ENCODE measurements at places on chromosomes 7 and 10.
A peak's percentile ranks its signal among the peaks of the same experiment; 100 is the strongest.

- no peak for DNase-seq
These were observed 55.1 kb upstream of the SEMA3A start for GRCh38 chr7:84249656-84250055.

GRCh38 chr10:133162178-133162909 is 2.3 kb downstream of the KNDC1 start:
- DNase-seq = no peak

- DNase-seq = peak; percentile 33
These were observed 75.1 kb downstream of the ANKRD61 start for GRCh38 chr7:6106140-6106904.

DNA sequence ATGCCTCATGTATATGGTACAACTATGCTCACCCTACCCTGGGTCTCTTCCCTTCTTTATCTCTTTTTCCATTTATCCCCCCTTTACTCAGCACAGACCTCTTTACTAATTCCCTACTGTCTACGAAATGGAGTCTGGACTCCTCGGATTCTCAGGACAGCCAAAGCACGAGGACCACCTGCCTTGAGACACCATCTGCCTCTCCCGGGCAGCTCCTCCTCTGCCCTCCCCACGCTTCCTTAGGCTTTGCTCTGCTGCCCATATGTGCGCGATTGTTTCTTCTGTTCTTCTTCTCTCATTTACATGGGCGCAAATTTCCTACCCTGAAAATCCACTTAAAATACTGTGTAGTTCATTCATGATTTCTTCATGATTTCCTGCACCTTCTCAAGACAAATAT is 62.7 kb upstream of the STK17A start:
- DNase-seq = no peak

- no peak for DNase-seq
These were observed 110.4 kb downstream of the PON1 start for GRCh38 chr7:95213809-95214492.

DNA sequence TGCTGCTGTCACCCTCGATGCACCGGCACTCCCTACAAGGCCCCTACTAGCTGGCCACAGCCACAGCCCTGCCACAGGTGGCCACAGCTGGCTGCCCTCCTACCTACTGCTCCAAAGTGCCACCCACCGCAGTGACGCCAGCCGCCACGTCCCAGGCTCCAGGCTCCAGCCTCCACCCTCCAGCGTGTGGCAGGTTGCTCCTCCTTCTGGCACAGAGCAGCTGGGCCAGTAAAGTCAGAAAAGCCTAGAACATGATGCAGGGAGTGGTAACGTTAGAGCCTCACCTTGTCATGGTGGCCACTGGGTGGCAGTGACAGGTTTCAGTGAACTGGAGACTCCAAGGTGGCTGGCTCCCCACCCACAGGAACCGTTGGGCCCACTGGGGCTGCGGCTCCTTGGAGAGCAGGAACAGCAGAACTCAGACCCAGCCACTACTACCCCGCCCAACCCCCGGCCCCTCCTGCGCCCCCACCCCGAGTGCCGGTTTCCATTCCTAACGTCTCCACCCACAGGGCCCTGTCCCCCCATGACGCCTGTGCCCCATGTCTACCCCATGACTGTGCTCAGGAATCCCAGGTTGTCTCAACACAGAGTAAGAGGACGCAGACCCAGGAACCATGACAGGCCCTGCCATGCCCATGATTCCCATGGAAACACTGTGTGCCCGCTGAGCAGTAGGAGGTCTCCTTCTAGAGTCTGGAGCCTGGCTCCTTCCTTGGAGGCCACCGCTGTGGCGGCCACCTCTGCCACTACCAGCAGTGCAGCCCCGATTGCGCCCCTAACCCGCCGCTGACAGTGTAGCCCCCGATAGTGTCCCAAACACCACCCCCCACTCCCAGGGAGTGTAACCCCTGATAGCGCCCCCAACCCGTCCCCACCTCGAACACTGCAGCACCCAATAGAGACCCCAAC is 52.3 kb upstream of the ZNF33B start:
- no peak for DNase-seq

- DNase-seq = no peak
These were observed 14.9 kb upstream of the PAXIP1 start for GRCh38 chr7:155017834-155018233.

DNA sequence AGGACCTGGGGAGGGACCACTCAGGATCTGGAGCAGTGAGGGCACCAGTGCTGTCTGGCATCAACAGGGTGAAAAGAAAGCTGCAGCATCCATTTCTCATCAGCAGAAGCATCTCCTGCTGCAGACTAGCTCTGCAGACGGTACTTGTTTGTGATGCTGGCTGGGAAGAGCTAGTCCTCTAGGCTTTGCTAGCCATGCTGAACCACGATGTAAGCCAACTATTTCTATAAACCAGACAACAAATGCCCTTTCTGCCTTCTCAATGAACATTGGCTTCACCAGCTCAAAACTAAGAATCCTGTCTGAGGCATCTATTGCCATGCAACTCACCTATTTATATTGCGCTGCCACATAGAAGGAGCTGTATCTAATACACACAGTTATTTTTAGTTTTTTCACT is 65.6 kb downstream of the CTTNBP2 start:
- no peak for DNase-seq

DNA sequence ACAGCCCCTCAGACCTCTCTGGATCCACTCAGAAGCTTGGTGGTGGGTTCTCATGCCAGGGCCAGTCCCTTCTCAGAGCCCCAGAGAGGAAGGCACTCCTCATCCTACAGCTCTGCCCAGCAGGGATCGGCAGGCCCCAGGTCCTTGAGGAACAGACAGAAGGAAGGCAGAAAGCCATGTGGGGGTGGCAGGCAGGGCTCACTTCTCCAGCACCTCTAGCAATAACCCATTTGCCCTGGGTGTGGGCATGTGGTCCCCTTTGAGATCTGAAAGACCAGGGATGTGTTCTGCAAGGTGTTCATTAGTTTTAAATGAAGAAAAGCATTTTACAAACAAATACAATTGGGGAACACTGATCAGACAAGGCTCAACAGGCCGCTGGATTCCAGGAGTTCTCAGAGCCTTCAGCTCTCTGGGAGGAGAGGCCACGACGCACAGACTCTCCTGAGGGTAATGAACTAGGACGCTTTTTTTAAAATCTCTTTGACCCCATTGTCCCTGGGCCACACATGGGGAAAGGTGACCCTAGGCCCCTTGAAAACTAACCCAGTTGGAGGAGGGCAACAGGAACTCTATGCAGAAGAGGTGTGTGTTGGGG is 40.6 kb downstream of the LDB3 start:
- DNase-seq = no peak

DNA sequence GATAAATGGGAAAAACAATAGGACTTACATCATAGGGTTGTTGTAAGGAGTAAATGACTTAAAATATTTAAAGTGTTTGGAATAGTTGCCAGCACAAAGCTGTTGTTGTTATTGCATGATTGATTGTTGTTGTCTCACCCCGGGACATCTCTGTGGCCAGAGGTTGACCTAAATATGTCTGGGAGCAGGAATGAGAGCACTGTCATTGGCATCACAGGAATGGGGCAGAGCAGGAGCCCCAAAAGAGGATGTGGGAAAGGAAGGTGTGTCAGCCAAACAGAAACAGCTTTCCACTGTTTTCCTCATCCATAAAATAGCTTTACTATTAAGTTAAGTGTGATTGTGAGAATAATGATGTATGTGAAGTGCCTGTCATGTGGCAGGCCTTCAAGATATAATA is 121.6 kb downstream of the TMEM168 start:
- no peak for DNase-seq

DNA sequence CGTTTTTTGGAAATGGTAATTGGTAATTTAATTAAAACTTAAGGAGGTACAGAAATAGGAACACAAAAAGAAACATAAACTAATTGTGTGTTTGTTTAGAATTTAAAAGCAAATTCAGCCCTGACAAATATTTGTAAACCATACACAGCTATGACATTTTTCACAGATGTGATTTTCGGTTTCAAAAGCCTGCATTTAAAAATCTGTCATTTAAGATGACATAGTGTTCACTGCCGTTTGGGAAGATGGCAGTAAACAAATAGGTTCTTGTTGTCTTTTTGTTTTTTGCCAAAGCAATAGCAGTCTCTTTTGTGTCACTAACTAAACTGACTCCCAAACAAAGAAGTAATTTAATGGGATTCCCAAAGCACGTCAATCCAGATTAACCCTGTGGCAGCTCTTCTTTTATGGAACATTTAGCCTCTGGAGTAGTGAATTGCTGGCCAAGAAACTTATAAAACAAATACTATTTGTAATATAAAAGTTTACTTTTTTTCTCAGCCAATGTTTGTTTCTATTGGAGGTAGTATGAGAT is 697.6 kb downstream of the PHTF2 start:
- DNase-seq = no peak

GRCh38 chr10:29862923-29863614 is 196.3 kb downstream of the JCAD start:
- no peak for DNase-seq

- no peak for DNase-seq
These were observed 6.3 kb upstream of the ZNF503 start for GRCh38 chr10:75407713-75408508.

- no peak for DNase-seq
These were observed 1310.5 kb upstream of the CELF2 start for GRCh38 chr10:9707216-9707615.

DNA sequence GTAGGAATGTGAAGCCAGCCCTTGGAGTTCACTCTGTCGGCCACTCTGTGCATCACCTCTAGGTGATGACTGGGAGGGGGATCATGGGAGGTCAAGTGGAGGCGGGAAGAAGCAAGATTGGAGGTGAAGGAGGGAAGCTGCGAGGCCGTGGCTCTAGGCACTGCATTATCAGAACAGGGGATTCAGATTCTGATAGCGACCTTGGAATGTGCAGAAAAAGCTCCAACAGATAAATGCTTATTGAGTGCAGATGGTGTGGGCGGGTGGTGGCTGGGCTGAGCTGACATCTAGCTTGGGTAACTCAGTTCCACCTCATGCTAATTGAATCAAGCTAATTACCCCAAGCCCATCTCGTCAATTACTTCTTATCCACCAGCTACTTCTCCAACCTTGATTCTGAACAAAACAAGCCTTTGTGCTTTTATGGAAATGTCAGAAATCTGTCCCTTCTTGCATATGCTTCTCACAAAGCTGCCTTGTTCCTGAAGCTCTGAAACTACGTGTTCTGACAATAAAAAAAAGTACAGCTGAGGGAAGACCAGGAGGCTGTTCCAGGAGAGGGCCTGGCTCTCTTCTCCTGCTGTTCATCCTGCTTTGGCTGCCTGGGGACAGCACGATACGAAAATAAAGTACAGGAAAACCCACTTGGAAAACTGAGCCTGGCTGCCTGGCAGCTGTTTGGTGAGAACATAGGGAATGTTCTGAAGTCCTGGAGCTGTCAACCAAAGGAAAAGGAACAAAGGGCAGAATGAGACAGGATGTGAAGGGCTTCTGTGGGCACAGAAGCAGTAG is 27.5 kb downstream of the STRA8 start:
- DNase-seq = no peak

DNA sequence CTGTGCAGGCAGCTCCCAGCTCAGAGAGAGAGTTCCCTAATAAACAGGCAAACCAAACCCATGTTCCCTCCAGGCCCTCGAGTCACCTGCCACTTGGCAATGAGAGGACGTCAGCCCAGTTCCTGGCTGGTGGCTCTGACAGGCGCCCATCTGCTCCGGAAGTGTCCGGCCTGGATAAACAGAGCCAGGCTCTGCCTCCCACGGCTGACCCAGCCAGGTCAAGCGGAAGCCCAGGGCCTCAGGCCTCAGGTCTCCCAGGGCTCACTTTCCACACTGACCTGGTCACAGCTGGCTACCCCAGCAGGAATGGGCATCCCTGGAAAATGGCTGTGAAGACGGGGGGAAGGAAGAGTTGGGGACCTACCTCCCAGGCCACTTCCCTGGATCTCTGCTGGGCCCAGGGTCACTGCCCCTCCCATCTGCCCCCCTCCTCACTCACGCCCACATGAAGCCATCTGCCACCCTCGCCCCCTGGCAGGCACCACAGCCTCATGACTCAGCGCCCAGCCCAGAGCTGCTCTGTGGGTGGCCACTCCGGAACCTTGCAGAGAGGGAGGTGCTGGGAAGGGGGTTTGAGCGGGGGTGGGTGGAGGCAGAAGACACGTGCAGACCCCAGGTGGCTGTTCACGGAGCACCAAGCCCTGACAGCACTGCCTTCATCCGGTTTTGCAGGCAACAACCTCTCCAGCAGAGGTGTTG is 37.4 kb upstream of the DUSP5 start:
- peak; percentile 24 for DNase-seq

DNA sequence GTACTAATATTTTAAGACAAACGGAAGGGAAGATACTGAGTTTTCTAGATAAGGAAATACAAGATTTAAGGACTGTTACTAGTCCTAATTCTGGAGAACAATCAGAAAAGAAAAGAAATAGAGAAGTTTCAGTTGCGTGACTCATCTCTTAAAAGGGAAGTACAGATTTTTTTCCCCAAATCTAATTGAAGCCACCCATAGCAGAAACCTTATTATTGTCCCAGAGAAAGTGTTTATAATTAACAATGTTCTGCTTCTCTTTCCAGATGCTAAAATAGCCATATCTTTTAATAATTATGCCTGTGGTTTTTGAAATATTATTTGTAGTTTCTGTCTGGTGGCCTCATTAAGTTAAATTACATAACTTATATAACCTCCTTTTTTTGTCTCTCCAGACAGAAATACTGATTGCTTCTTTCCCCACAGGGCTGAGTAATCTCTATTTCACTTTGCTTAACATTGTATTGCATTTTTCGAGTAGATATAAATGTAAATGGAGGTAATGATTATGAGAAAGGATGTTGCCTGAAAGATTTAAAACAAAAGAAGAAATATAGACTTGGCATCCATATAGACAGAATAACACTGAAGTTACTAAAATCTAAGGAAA is 240.7 kb upstream of the MBL2 start:
- DNase-seq = no peak

GRCh38 chr10:86400705-86401587 is 34.4 kb upstream of the GRID1 start:
- peak; percentile 82 for DNase-seq

GRCh38 chr10:104580774-104581675 is 60.1 kb upstream of the SORCS3 start:
- peak; percentile 63 for DNase-seq

DNA sequence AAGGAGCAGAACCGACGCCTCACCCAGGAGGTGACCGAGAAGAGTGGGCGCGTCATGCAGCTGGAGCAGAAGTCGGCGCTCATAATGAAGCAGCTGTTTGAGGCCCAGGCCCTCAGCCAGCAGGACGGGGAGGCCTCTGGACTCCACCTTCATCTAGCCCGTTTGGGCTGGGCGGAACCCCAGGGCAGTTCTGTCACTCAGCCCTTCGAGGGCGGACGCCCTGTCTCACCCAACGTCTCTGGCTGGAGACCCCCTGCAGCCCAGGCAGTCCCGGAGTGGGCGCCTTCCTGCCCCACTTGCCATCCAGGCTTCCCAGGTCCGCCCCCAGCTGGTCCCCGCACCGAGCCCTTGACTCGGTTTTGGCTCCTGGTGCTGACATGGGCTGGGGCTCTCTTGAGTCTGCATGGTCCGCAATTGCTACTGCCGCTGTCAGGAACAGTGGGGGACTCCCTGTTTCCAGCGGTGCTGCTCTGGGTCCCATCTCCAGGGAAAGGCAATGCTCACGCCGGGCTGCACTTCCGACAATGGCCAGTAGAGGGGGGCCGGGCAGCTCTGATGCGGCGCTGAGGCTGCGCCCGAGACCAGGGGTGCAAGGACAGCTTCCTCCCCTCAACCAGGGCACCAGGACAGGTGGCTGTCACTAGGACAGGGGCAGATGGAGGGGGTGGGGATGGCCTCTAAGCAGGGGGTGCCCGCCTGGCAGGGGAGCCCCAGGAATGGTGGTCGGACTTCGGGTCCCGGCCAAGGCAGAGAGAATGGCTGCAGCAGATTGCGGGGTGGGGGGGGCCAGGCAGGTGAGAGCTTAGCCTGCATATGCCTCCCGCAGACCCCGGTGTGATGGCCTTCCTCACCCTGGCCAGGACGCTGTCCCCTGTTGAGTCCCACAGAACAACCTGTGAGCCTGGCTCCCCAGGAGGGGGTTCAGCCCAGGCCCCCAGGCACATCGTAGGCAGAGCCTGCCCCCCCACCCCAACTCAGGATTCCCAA is 71.2 kb upstream of the KCTD7 start:
- peak; percentile 67 for DNase-seq

Data from stimulated activated CD4-positive, alpha-beta T cell treated with anti-CD3 and anti-CD28 coated beads, Interleukin-1b, Interleukin-23, amount 100 ng/mL, for 48 hours (primary cell).